ENCODE measurements at places on chromosomes 7 and 10.

- no peak for DNase-seq
Measured at GRCh38 chr7:131486346-131486745, 70.1 kb downstream of the PODXL start.

DNA sequence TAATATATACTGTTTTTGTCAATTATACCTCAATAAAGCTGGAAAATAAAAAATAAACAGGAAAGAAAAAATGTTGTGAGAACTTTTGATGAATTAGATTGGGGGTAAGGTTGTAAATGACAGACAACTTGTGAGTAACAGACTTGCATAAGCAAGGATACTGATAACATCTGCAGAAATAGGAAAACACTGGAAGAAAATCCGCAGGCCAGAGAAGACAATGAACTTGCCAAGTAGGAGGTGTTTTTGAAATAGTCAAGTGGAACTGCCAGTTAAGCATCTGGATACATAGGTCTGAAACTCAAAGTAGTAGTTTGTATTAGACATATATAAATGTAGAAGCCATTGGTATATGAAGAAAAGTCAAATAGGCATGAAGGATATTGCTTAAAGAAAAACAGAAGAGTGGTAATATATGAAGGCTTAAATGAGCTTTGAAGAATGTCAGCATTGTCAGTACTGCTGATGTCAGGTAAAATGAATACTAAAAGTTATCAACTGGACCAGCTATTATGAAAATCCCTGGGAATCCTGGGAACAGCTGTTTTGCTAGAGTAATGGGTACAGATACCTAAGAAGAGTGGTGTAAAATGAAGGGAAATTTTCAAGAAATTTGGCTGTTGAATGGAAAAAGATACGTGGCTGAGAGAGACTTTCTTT, 58.7 kb downstream of the DNAJC1 start:
- DNase-seq: no peak

GRCh38 chr10:131496351-131497052, 185.0 kb upstream of the TCERG1L start:
- DNase-seq: no peak

GRCh38 chr10:6365384-6365783, 162.7 kb downstream of the PFKFB3 start:
- no peak for DNase-seq

Data from cortex of kidney (tissue), 1 donor.